Left colon (tissue), 2 donors: ENCODE measurements at places on chromosomes 12 and 14. TPM values are rescaled to one million over a fixed set of nuclear protein-coding genes. Genes with fewer than 3 reads are reported as not detected.

DNA sequence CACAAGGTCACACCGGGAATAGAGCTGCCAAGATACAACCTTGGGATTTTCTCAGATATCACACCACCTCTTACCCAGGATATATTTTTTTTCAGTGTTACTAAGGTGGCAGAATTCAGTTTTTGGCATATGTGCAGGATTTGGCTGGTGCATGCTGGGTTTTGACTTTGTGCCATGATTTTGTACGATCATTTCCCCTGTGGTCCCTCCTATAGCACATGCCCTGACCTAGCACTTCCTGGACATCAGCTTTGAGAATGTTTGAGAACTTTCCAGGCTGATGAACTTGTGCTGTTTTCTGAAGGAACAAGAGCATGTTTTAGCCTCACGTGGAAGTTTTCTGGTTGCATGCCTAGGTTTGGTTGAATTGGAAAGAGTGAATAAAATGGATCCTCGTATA is 11.0 kb upstream of the TBPL2 start:
- DNase-seq: no peak

Gene CISTR
- total RNA-seq: not detected

DNA sequence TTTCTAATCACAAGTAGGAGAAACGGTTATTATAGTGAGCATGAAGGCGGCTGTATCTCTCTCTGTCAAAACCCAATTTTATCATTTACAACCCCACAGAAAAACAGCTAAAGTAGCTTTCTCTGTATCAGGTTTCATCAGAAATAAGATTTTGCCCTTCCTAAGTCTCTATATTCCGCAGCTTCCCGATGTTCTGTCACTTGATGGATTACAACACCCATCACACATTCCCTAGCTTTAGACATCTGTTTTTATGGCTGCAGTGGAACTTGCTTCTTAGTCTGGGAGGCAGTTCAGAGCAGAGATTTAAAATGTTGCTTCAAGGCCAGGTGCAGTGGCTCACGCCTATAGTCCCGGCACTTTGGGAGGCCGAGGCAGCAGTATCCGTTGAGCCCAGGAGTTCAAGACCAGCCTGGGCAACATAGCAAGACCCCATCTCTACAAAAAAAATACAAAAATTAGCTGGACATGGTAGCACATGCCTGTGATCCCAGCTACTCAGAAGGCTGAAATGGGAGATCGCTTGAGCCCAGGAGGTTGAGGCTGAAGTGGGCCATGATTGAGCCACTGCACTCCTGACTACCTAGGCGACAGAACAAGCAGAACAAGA is 27.6 kb upstream of the FOXN3 start:
- DNase-seq: no peak

Gene C12orf60
- total RNA-seq: 0.31 TPM

Gene PTGER2
- 5.2 TPM for total RNA-seq

DNA sequence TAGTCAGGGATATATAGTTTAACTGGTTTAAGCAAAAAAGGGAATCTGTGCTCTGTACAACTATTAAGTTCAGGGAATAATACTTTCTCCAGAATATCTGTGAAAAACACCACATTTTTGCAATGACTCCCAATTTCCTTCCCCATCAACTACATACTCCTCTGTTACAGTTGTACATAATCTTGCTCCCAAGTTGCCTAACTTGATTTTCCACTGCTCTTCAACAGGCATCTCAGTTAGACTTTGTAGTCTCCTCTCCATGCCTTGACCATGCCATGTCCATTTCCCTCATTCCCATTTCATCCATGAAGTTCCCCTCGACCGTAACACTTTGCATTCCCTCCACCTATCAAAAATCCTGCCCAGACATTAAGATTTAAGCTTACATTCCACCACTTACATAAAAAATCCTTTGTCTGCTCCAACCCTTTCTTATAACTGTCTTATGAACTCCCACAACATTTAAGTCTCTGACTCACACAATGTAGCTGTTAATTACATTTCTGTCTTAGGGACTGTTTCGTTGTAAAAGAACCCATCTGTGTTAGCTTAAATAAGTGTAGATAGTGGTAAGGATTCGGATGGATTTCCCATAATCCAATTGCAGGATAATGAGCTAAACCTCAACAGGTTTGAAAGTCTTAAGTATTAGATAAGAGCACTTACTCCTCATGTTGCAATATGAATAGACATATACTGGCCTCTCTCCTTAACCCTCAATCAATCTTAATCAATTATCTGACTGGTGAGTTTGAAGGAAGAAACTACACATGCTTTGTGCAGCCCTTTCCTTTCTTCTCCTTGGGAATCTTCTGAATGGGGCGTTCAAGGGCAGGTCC is 156.5 kb downstream of the PAWR start:
- DNase-seq: no peak

- no peak for DNase-seq
Measured at GRCh38 chr14:31489691-31490090, 1.9 kb upstream of the GPR33 start.

DNA sequence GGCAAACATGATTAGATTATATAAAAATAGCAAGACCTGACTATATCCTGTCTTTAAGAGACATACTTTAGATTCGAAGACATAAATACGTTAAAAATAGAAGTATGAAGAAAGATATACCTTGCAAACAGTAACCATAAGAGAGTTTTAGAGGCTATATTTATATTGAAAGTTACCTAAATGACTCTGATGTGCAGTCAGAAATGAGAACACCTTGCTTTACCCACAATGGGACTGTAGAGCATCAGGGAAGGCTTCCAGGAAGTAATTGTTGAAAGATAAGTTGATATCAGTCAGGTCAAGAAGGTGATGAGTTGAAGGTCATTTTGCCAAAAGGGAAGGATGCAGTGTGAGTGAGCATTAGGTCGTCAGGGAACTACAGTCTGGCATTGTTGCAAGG is 110.2 kb downstream of the NEDD1 start:
- DNase-seq: no peak

Gene FAIM2
- 1.2 TPM for total RNA-seq
